ENCODE measurements at places on chromosomes 7 and 10.

DNA sequence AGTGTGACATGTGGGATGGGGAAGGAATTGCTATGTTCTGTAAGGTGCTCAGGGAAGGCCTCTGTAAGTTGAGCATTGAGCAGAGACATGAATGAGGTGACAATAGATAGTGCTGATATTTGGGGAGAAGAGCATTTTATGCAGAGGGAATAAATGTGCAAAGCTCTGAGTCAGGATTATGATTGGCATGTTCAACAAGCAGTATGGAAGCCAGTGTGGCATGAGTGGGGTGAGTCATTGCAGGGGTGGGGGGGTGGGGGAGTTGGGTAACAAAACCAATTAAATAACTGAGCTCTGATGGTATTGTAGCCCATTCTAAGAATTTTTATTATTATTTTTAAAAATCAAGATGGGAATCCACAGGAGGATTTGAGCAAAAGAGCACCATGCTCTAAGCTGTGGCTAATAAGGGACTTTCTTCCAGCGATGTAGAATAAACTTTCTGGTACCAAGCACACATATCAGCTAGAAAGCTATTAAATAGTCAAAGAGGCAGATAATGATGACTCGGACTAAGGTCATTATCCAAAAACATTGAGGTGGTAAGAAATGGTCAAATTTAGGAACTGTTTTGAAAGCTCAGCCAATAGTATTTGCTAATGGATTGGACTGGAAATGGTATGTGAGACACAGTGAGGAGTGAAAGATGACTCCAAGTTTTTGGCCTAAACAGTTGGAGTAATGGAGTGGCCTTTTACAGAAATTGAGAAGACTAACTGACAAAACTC is 96.4 kb downstream of the PRKG1 start:
- DNase-seq = no peak

DNA sequence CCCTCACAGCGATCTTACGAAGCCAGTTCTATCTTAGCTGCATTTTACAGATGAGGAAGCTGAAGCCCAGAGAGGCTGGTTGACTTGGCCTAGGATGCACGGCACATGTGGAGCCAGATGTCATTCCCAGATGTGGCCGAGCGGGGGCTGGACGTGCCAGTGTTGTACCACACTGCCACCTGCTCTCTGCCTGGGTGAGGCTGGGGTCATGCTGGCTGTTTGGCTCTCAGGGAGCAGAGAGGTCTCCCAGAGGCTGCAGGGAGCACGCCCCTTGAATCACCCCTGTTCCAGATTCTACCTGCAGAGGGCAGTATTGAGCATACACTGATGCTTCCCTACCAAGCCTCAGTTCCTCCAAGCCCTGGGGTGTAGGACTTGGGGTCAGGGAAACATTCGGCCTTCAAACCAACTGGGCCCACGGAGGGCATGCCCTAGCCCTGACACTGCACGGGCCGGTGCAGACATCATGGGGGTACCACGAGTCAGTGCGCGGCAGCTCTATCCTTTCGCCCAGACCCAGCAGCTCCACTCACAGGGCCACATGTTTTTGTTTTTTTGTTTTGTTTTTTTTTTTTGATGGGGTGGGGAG is 3.8 kb upstream of the GTF2IRD1 start:
- DNase-seq = peak; percentile 70

- peak; percentile 88 for DNase-seq
Measured at GRCh38 chr7:37920849-37921805, 687 bp downstream of the EPDR1 start.

GRCh38 chr7:115087437-115087836 is 165.5 kb downstream of the MDFIC start:
- DNase-seq = no peak

DNA sequence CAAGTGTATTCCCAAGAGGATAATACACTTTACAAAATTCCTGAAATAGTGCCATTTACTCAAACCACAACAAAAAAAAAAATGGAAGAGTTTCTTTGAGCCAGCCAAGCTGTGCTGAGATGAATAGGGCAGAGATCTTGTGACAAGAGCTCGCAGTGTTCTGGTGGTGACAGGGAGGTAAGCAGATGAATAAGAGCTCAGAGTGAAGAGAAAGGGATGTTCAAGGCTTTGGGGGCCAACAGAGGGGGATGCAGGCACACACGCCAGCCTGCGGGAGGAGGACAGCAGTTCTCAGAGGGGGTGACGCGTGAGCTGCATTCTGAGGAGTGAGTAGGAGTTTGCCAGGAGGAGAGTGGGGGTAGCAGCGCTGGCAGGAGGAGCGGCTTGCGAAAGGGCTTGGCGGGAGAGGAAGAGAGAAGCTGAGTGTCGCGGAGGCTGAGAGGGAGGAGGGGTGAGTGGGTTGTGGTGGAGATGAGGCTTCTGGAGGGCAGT is 194.4 kb upstream of the IMMP2L start:
- DNase-seq = no peak
